ENCODE measurements at places on chromosomes 5 and 9.

DNA sequence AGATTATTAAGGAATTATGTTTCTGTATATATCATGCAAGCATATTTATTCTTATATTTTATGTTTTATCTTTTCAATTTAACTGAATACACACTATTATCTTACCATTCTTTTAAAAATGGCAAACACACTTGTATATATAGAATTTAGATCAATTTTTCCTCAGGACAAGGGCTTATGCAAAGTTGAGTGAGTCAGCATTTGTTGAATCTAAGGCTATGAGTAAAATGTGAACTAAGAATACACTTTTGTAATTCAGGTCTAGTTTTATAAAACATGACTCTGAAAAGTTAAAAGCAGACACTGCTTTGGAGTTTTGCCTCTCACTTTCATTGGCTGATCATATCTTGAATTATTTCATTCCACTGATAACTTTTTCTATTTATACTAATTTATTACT lies 127.8 kb downstream of the FOCAD start:
- DNase-seq: no peak

DNA sequence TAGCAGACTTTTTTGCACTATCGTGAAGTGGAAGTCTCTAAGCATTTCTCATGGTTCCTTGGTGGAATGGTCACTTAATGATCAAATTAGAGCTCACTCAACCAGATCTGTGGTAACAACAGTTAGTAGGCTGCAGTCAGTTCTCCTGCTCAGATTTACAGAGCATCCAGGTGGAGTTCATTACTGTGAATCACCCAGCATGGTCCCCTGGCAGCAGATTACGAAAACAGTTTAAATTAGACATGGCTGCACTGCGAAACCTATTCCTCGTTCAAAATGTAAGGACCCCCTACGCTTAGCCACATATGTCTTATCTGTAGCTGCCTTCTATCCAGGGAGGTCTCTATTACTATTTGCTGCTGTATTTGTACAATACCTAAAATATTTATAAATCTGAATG lies 823.6 kb upstream of the ARRDC3 start:
- no peak for DNase-seq

GRCh38 chr9:77975036-77975435 lies 56.6 kb downstream of the GNAQ start:
- DNase-seq: no peak

DNA sequence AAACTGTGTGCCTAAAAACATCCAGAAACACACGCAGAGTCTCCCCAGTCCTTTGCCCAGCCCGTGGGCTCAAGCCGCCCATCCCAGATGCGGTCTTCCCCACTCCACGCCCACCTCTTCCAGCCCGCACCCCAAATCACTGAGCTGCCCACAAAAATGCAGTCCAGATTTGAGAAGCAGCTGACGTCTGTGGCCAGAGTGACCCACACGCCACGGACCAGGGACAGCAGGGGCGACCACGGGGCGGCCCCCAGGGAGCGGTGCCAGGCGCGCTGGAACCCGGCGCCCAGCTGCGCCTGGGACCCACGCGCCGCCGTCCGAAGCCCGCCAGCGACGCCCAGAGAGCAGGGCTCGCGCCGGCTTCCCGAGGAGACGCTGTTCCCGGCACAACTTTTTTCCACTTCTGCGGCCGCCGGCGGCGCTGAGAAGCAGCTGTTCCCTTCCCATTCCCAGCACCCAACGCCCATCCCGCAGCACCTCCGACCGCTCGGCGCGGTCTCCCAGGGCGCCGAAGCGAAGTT lies 674 bp downstream of the LHFPL2 start:
- DNase-seq: peak; percentile 55

- no peak for DNase-seq
Measured at GRCh38 chr5:36854402-36855140, 22.0 kb upstream of the NIPBL start.

DNA sequence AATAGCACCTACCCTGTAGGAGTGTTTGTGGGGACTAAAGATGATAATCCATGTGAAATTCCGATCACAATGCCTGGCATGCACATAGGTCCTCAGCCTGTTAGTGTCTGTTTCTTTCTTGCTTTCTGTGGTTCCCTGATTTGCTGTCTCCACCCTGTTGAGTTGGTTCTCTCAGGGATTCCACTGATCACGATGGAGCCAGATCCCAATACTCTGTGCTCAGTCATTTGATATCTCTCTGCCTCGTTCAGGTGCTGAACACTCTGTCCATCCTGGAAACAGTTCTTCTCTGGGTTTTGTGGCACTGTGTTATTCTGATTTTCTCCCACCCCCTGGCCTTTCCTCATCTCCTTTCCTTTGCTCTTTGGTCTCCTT lies 60.8 kb downstream of the ARHGAP26 start:
- DNase-seq: no peak

GRCh38 chr9:88775037-88775471 lies 216.2 kb upstream of the S1PR3 start:
- DNase-seq: no peak

DNA sequence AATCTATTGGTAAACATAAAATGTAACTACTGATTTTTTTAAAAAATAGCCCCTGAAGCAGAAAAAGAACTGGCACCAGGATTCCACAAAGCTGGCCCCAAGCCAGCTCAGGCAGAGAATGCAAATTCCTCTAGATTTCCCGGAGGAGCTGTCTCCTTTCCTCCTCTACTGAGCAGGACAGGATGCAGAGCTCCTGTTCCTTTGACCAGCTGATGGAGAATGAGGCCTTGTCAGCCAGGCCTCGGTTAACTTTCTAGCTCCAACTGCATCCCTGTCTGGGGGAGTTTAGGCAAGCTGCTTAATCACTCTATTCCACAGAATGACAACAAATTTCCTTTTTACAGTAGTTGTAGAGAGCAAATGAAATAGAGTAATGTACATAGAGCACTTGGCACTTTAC lies 155.5 kb downstream of the GNAQ start:
- DNase-seq: no peak

DNA sequence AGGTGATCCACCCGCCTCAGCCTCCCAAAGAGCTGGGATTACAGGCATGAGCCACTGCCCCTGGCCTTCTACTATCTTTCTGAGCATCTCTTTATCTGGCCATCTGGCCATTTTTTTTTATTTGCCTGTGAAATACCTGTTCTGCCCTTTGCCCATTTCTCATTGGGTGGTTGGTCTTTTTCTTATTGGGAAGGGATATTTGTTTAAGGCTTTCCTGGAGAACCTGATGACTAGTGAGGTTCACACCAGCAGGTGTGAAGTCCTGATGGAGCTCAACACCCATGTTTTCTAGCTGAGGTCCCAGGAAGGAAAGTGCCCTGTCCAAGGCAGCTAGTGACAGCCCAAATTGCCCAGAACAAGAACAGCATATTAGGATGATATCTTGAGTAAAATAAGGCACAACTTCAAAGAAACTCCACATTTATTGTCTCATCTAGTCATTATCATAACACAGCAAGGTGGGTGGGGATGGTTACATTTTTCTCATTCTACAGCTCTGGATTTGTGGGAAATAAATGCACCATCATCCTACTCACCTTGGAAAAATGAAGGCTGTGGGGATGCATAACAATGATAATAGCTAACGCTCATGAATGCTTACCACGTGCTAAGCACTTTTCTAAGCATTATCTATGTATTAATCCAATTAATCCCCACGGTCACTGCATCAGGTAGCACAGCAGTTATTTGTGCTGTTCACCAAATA lies 20.3 kb downstream of the SLC36A3 start:
- DNase-seq: no peak

DNA sequence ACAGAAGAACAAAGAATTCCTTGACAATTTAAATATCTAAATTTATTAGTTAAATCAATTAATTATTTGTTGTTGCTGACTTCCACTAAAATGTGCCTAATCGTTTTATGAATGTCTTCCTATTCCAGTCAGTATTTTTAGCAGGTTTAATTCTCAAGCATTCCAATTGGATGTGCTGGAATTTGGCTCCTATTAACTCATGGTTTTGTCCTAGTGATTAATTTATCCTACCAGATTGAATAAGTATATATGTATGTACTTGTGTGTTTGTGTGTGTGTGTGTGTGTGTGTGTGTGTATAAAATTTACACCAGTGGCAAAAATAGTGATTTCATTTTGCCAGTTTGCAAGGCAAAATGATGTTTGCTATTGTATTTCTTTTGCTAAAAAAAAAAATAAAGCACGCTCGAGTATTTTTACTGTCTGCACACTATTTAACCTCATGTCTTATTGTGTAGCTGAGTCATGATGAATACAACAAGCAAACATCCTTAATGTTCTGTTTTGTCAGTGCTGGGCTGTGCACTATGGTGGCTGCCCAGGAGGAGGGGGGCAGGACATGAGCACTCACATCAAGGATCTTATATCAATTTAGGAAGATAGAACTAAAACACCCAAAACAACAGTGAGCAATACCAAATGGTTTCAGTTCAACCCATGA lies 375.5 kb downstream of the PDE4D start:
- no peak for DNase-seq

DNA sequence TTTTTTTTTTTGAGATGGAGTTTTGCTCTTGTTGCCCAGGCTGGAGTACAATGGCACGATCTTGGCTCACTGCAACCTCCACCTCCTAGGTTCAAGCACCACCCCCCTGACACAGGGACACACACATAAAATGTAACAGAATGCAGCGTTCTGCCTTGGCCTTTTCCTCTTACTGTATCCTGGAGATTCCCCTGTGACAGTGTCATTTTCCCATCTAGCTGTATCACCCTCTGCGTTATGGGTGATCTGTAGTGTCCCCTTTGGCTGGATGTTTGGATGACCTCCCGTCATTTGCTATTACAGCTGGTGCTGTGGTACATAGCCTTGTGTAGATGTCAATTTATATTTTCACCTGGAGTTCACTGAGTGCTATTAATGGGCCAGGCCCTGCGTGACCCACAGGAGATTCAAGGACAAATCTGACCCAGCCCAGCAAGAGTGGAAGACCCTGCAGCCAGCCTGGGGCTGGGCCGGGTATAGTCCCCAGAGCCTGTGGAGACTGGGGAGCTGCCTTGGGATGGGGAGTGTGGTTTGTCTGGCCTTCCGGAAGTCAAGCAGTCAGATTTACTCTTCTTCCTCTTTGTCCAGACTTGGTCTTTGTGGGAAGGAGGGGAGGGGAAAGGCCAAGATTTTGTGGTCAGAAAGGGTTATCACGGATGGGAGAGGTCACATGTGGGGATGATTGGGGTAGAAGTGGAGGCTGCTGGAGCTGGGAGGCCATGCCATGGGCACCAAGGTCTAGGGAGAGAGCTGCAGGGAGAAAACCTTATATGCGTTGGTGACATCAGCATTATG lies 43.6 kb downstream of the ERGIC1 start:
- DNase-seq: no peak

DNA sequence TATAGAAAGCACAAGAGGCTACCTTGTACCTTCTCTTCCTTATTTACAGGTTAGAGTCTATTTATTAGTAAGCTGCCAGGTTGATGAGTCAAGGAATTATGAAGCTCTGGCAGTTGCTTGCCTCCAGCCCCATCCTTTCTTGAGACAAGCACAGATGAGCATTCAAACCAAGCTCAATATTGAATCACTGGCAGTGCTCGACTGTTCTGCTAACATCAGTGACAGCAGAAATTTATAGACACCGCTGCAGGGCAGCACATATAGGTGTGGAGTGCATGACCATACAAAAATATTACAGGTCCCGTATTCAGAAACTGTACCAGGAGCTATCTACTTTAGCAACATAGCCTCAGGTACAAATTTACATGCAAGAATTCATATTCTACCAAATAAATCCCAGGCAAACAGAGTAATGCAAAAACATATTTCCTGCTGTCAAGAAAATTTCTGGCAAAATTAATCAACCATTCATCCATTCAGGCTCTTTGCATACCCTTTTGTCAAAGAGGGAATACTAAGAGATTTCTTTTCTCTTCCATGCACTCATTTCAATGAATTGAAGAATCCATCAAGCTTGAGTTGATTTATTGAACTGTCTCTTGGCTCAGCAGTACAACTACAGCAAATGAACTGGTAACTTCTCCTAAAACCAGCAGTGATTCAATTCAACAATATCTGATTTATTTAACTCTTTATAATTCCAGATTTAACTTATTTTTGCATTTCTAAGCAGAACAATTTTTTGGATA lies 26.9 kb upstream of the PCA3 start:
- DNase-seq: no peak

- DNase-seq: no peak
Measured at GRCh38 chr9:104836235-104836634, 72.3 kb downstream of the NIPSNAP3B start.

Measured in hippocampal formation (tissue), 2 donors.